ENCODE measurements at places on chromosomes 1 and 21.

DNA sequence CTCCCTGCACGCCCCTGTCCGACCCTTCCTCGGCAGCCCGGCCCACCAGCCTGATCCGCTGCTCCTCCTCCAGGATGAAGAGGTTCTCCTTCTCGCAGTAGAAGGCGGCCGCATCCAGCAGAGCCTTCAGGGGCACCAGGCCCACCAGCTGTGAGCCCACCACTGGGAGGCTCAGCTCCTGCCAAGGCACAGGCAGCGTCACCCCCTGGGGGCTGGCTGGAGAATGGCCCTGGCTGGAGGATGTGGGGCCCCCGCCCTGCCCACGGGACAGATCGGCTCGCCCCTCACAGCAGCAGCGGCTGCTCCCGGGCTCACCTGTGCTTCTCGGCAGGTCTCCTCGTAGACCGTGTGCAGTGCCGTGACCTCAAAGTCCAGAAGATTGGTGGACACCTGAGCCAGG lies 5.3 kb downstream of the FTCD start:
- DNase-seq = peak; percentile 10

- DNase-seq = peak; percentile 25
These were observed 5.6 kb downstream of the COL6A1 start for GRCh38 chr21:45987121-45987711.

GRCh38 chr1:3159121-3159520 lies 90.1 kb downstream of the PRDM16 start:
- no peak for DNase-seq

DNA sequence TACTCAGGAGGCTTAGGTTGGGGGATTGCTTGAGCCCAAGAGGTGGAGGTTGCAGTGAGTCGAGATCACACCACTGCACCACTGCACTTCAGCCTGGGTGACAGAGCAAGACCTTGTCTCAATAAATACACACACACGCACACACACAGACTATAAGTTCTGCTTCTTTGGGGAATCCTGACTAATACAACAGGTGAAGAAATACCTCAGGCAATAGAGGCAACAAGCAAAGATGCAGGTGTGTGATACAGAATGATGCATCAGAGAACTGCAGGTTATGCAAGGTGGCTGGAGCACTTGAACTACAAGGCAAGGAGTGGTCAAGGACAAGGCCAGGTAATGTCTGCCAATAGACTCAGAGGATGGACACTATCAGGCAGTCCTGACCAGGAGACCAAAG lies 117.6 kb upstream of the ZNF678 start:
- DNase-seq = no peak

- no peak for DNase-seq
These were observed 926 bp upstream of the MRPL55 start for GRCh38 chr1:228109962-228110488.
